Endothelial cell (in vitro differentiated cells): ENCODE measurements at places on chromosomes 13 and 19. TPM values are rescaled to one million over a fixed set of nuclear protein-coding genes. Genes with fewer than 3 reads are reported as not detected.
A peak's percentile ranks its signal among the peaks of the same experiment; 100 is the strongest.

The RPS16 gene
- total RNA-seq, result 2,151 TPM

The MEDAG gene
- 0.77 TPM for total RNA-seq

The PLVAP gene
- 1,569 TPM for total RNA-seq

The GPATCH1 gene
- 8.7 TPM for total RNA-seq

The SHKBP1 gene
- total RNA-seq, result 84.6 TPM

The ZNF613 gene
- 10.9 TPM for total RNA-seq

The HPN gene
- total RNA-seq, result 1.3 TPM

The PRODH2 gene
- not detected for total RNA-seq

The USHBP1 gene
- 54.2 TPM for total RNA-seq

The PRR36 gene
- total RNA-seq, result 0.23 TPM

The JUNB gene
- 20.6 TPM for total RNA-seq

The LACC1 gene
- 4.8 TPM for total RNA-seq

The KLK15 gene
- not detected for total RNA-seq

The SPACA4 gene
- not detected for total RNA-seq

The SIGLEC14 gene
- 0.21 TPM for total RNA-seq

The SPINT2 gene
- total RNA-seq, result 93.4 TPM

The CLEC17A gene
- total RNA-seq, result not detected

The HRC gene
- 0.72 TPM for total RNA-seq

DNA sequence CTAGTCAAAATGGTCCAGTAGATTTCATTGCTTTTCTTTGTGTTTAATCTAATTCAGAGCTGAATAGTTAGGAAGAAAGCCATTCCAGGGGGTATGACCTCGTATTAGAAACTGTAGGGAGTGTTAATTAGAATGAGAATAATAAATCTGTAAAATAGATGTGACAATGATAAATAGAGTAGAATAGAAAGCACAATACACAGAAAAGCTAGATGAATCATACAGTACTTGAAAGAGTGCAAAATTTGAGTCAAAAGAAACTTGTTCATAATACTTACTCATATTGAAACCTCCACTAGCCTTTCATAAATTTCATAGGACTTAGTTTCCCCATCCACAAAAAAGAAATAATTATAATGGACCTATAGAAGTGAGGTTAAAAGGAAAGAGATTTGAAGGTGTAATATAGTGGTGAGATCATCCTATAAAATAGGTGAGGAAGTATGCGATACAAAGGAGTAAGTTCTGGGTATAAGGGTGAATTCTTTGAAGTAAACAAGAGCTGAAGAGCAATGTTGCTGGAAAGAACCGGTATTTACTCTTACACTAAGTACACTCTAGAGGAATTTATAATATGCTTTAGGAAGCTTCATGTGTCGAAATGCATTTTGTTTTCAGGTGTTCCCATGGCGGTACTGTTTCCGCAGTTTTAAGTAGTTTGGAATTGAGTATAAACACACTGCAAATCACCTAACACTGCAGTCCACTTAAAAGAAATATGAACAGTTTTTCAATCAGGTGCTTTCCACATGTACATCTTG, 21.9 kb downstream of the PCDH17 start:
- DNase-seq, result no peak

- no peak for DNase-seq
These were observed 9.6 kb downstream of the CYP2F1 start for GRCh38 chr19:41123716-41124294.

GRCh38 chr19:8331263-8331845, 10.1 kb downstream of the RPS28 start:
- DNase-seq, result no peak

- no peak for DNase-seq
These were observed 6.5 kb upstream of the MIA start for GRCh38 chr19:40768869-40769268.

GRCh38 chr13:64099994-64100393, 2684.3 kb upstream of the PCDH20 start:
- DNase-seq, result no peak

DNA sequence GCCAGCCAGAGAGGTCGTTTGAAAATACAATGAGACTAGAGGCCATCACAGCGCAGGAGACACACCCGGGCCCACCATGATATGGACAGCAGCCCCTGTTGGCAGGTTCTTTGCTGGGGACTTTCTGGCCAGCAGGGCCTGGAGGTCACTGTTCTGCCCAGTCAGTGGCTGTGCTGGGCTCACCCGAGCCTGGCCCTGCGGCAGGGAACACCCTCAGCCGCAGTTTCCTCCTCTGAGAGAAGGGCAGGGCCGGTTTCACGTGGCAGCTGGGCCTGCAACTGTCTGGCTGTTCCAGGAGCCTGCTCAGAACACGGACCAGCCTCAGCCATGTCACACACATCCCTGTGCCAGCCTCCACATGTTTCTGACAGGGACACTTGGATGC, 39.4 kb downstream of the ADPRHL1 start:
- no peak for DNase-seq

- no peak for DNase-seq
These were observed 6.4 kb downstream of the JAK3 start for GRCh38 chr19:17841371-17841809.

DNA sequence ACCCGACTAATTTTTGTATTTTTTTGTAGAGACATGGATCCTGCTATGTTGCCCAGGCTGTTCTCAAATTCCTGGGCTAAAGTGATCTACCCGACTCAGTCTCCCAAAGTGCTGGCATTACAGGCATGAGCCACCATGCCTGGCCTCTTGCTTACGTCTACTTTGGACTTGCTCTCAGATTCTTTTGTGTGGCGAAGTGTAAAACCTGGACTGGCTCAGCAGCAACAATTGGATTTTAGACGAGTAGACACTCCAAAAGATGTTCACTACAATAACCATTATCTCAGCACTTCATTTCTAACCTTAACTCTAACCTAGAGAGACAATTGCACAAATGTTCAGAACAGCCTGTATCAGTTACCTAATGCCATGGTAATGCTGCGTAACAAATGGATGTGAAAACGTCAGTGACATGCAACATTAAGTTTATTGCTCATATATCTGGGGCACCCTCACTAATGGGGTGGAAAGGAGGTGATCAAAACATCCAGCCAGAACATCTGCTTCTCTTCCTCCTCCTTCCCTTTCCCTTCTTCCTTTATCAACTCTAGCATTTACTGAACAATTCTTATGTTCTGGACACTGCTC, 124.9 kb upstream of the MRI1 start:
- DNase-seq, result no peak

- no peak for DNase-seq
These were observed 658 bp downstream of the SIN3B start for GRCh38 chr19:16829822-16830289.

DNA sequence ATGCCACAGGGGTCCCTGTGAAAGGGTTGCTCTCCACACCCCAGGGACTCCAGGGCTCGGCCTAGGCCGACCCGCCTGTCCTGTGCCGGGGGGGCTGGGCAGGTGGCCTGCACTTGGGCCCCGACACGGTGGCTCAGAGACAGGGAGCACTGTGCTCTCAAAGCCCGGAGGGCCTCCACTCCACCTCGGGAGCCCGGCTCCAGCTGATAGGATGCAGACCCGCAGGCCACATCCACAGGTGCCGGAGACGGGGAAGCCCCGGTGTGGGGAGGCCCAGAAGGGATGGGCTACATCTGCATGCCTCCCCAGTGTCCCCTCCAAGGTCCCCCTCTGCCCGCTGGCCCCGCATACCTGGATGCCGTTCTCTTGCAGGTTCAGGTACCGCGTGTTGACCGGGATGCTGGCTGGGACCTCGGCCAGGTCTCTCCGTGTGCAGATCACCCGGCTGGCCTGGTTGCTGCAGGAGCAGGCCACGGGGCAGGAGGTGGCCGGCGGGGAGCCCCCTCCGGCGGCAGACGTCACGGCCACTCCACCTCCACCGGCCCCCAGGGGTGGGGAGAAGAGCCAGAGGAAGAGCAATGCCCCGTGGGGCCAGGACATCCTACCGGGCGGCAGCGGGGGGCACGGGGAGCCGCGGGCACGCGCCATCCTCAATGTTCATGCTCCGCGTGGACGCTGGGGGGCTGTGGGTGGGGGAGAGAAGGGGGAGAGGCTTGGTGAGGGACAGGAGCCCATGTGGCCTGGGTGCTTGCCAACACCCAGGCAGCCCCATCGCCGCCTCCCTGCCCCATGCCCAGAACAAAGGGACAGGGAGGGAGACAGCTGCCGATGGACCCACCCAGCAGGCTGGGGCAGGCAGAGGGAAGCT, 19.8 kb downstream of the LRRC4B start:
- no peak for DNase-seq

GRCh38 chr13:31073859-31074718, 87.6 kb downstream of the HSPH1 start:
- DNase-seq, result no peak

DNA sequence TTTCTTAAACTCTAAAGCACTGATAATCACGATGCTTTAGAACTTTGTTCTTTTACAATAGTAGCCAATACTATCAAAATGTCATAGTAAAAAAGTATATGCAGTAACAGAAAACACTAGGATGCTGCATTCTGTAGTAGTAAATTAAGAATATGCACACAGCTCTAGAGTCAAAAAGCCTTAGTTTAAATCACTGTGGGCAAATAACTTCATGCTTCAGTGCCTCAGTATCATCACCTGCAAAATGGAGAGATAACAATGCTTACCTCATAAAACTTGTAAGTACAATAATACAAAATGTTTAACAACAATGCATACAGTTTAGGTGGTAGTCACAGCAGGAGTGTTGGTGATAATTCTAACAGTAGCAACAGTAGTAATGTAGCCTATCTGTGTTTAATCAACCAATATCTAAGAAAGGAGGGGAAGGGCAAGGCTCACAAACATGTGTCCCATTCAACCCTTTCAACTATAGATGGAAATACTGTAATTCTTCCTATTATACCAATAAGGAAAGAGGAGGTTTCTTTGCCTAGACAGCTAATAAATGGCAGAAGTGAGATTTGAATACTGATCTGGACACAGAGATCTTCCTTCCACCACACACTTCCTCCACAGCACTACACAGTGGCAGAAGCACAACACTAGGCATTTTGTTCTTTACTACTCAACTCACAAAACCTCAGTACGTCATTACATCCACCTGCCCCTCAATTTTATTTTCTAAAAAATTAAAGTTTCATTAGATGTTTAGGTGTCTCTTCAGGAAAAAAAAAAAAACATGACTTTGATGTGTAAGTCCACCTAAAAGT, 4.6 kb downstream of the RBM26 start:
- DNase-seq, result no peak

DNA sequence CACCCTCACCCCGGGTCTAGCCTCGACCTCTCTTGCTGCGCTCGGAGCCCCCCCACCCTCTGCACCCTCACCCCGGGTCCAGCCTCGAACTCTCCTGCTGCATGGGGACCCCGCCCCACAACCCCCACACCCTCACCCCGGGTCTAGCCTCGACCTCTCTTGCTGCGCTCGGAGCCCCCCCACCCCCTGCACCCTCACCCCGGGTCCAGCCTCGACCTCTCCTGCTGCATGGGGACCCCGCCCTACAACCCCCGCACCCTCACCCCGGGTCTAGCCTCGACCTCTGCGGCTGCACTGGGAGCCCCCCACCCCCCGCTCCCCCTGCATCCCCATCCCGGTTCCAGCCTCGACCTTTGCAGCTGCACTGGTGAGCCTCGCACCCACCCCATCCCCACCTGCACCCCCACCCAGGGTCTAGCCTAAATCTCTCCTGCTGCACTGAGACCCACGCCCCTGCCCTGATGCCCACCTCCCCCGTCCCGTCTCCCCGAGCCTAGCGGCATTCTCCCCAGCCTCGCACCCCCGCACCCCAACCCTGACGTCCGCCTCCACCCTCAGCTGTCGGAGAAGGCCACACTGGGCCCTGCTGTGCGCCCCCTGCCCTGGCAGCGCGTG, 1.8 kb downstream of the CFD start:
- no peak for DNase-seq

DNA sequence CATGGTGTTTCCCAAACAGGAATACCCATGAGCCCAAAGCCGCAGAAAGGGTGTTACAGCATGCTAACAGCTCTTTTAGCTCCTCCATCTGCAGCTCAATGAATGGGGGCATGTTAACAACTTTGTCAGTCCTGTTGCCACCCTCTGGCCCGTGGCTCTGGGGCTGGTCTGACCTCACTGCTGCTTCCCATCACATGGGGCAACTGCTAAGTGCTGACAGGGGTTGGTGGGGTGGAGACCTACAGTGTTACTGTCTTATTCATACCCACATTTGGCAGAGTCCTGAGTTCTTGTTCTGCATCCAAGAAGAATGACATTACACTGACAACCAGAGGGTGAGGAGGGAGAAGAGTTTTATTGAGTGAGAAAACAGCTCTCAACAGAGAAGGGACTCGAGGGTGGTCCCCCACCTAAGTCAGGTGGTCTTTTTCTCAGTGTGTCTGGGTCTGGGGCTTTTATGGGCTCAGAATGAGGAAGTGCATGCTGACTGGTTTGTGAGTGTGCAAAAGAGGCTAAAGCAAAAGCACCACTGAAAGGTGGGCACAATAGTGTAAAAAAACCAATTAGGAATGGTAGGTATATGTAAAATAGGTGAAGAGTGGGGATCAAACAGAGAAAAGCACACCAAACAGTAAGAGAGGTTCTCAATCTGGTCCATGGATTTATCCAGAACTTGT, 1952.0 kb upstream of the PCDH20 start:
- no peak for DNase-seq

- DNase-seq, result no peak
These were observed 5.3 kb upstream of the GSK3A start for GRCh38 chr19:42247640-42248199.

DNA sequence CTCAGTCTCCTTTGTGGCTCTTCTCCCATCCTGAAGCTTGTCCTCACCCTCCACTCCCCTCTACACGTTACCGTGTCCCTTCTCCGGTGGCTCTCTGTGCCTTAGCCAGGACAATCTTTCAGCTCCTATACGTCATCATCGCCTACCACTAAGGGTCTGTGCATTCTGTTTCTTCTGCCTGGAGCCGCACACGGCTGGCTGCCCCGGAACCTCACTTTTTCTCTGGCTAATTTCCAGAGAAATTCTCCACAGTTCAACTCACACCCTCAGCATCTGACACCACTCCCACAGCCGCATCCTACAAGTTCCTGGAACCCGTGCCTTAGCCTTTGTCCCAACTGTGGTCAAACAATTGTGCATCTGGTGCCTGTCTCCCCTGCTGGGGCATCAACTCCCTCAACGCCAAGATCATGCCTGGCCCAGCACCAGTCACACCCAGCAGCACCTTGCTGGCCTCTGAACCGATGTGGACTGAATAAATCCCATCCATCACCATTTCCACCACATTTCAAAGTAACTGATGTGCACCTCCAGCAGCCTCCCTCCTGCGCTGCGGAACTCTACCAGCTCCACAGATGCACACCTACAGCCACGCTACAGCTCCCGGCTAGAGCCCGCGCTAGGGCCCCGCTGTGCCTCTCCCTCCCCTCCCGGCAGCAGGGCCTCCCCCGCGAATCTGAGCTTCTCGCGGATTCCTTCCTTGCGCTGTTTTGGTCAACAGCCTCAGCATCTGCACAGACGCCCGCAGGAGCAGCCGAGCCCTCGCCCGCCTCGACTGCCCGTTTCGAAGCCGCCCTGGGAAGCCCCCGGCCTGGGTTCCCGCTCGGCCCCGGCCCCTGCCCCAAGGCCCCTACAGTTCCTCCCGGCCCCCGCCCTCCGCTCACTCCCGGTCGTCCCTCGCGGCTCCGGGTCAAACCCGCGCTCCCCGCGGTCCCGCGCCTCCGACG, 689 bp downstream of the DCUN1D2 start:
- DNase-seq, result peak; percentile 44
